T-helper 2 cell (primary cell): ENCODE measurements at places on chromosomes 13 and 19.

- DNase-seq = no peak
These were observed 20.3 kb downstream of the TNFSF13B start for GRCh38 chr13:108289819-108290218.

DNA sequence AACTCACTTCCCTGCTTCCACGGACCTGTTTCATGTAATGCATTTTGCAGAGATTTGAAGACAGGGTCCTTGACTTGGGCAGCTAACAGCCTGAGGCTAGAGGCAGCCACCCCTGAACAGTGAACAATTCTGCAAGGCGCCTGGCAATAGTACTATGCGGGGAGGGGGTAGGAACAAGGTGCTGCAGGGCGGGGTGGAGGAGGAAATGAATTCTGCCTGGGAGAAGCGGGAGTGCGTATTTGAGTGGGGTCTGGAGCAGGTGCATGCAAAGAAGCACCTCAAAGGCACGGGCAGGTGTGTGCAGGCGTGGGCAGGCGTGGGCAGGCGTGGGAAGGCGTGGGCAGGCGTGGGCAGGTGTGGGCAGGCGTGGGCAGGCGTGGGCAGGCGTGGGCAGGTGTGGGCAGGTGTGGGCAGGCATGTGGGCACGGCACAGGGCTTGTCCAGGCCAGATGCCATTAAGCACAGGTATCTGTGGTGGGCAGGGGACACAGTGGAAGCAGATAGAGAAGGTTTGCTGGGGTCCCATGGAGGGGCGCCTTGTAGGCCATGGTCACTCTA lies 130.4 kb upstream of the GJB6 start:
- DNase-seq = no peak

DNA sequence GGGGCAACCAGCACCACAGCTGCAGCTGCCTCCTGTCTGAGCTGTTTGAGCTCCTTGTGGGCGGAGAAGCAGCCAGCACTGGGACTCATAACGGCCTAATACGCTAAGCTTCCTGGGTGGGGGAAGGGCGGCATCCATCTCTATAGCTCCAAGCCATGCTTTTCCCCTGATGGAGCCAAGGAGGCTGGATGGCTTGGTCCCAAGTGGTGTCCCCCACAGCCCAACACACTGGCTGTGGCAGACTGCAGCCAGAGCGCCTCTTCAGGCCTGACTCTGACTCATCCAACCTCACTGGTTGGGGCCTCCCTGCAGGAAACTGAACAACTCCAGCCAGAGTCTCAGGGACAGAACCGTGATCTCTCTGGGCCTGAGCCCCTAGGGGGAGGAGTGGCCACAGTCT lies 537.3 kb downstream of the SUCLA2 start:
- no peak for DNase-seq

DNA sequence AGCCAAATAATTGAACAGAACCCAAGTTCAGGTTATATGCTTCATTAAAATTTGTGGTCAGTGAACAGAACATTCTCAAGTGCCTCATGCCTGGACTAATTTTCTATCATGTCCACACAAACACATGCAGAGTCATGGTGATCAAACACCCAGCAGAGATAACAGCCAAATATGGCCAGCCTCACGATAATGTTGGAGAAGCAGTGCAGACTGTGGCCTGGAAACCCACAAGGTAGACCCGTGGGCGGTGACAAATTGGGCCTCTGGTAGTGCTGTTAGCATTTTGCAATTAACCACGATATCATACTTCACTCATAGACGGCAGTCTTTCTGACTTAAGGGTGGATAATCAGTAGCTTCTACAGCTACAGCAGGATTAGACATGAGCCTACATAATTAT lies 35.0 kb upstream of the VWA8 start:
- DNase-seq = no peak

DNA sequence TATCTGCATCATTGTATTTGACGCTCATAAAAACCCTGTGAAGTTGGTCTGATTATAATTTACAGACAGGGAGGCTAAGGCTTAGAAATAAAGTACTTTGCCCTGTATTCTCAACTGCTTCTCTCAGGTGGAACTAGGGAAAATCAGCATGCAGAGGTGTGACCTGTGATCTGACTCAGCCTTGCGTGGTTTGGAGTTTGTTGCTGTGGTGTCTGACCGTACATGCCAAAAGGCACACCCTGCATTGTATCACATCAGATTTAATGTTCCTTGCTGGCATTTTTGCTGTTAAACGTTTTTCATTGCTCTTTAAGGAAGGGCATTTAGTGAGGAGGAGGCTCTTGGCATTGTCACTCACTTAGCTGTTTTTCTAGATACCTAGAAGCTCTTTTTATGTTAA lies 58.8 kb upstream of the C1QTNF9B start:
- no peak for DNase-seq

- DNase-seq = no peak
These were observed 332.8 kb upstream of the MIR17HG start for GRCh38 chr13:91014696-91015095.

- DNase-seq = no peak
These were observed 31.2 kb downstream of the SPRYD7 start for GRCh38 chr13:49904729-49905456.

DNA sequence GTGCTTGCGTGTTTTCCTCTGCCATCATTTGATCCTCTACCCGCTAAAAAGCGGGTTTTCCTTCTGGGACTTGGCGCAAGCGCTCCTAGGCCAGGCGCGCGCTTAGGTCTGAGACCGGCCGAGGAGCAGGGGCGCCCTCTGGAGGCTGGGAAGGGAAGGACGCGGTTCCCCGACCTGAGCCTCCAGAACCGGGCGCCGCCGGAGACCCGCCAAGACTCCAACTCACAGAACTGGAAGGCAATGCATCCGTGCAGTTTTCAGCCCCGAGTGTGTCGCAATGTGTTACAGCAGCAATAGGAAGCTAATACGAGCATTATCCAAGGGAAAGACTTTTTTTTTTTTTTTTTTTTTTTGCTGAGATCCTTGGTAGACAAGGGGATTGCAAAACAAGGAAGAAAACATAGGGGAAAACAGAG lies 190.9 kb downstream of the COL4A1 start:
- no peak for DNase-seq

- DNase-seq = no peak
These were observed 600.6 kb downstream of the UQCRFS1 start for GRCh38 chr19:28612275-28612769.

- peak; percentile 10 for DNase-seq
These were observed 33.7 kb downstream of the VSTM1 start for GRCh38 chr19:54029930-54030490.

GRCh38 chr13:99018418-99019180 lies 40.7 kb upstream of the DOCK9 start:
- no peak for DNase-seq

DNA sequence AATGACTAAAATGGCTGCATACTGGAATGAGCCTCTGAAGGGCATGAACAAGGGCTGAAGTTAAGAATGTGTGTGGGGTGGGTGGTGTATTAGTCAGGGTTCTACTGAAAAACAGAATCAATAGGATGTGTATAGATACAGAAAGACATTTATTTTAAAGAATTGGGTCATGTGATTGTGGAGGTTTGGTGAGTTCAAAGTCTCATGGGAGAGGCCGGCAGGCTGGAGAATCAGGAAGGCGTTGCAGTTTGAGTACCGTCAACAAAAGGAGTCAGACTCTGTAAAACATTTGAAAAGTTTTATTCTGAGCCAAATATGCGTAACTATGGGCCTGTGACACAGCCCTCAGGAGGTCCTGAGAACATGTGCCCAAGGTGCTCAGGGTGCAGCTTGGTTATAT lies 24.5 kb upstream of the CYSLTR2 start:
- no peak for DNase-seq

DNA sequence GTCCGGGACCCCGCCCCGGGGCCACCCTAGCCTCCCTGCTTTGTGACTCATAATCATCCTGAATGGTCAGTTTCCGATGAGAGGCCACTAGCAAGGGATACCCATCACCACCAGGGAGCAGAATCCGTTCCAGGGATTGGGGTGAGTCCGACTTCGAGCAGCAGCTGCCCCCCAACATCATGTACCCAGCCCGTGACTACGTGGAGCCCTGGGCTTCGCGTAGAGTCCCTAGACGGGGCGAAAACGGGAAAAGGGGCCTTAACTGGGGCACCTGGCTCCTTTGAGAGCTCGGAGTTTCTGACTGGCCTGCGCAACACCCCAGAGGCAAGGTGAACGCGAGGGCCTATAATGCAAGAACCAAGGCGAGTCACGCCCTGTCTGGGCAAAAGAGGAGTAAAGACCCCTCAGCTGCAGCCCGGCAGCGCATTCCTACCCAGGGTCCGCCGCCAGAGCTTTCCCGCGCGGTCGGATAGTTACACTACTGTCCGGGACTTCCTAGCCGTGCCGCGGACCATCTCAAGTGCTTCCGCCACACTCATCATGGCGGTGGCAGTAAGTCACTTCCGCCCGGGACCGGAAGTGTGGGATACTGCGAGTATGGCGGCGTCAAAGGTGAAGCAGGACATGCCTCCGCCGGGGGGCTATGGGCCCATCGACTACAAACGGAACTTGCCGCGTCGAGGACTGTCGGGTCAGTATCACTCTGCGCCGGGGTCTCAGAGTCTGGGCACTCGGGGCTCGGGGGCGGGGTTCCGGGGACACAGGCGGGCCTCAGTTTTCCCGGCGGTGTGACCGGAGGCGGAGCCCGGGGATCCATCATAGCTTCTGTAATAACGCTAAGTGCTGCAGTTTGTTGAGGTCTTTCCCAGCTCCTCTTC lies at the start of gene NDUFA13:
NDUFA13 (plus strand) TSS at position 584 of the 878 bp plus-strand sequence; CDS start at position 598, 14 bp downstream.
- peak; percentile 87 for DNase-seq

DNA sequence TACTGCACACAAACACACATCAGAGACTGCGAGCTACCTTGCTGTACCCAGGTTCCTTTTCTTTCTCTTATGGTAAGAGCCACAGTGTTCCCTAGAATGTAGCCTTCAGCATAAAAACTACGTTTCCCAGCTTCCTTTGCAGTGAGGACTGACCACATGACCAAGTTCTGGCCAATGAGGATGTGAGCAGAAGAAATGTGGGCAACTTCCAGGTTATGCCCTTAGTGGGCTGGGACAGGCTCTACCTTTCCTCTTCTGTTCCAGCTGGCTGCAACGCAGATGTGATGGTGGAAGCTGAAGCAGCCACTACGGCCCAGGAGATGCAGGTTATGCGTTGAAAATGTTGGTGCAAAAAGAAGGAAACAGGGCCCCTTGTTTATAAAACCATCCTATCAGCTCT lies 27.5 kb downstream of the VRK3 start:
- DNase-seq = no peak

GRCh38 chr13:46562152-46562551 lies 9.2 kb downstream of the LRCH1 start:
- DNase-seq = no peak

DNA sequence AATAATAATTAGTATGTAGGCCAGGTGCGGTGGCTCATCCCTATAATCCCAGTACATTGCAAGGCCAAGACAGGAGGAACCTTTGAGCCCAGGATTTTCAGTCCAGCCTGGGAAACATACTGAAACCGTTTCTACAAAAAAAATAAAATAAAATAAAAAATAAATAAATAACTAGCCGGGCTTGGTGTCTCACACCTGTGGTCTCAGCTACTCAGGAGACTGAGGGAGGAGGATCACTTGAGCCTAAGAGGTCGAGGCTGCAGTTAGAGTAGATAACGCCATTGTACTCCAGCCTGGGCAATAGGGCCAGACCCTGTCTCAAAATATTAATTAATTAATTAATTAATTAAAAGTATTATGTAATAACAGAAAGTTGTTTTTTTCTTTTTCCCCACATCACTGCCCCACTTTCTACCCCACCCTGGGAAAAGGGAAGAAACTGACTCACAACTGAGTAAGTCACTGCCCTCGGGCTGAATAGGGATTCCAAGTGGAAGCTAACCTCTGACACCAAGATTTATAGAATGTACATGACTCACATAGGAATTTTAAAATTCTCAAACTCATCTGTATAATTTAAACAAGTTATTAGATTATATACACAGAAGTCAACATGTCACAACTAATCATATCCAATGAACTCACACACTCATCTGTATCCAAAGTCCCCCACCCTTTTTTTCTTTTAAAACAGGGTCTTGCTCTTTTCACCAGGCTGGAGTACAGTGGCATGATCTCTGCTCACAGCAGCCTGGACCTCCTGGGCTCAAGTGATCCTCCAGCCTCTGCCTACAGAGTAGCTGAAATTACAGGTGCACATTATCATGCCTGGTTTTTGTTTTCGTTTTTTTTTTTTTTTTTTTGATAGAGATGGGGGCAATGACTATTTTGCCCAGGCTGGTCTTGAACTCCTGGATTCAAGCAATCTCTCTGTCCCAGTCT lies 12.5 kb downstream of the ZNF611 start:
- DNase-seq = no peak

DNA sequence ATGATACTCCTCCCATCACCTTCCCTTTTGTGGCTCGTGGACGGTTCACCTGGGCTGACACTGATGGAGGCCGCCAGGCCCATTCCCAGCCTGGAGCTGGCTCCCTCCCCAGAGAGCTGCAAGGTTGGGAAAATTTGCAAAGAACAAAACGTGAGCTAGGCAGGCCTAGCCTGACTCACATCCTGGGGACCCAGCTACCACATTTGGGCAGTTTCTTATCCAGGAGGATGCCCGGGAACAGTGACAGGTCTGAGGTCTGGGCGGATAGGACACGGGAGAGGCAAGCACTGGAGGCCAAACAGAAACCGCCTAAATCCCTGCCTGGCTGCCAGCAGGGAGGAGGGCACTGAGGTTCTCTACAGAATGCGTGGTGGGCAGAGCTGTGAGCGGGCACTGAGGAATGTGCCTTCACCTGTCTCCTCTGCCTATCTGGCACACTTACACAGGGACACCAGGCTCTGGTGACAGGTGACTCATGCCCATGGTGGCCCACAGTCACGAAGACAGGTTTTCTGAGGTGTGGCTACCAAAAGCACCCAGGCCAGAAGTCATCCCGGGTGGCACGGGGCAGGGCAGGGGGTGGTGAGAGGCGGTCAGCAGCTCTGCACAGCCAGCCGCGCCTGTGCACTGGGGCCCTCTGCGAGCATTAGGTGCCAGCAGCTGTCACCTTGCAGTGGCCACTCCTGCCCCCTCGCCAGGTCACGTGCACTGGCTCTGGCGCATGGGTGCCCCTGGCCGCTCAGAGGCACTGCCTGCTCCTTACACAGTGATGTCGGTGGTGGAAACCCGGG lies 23.2 kb downstream of the SH3GL1 start:
- no peak for DNase-seq

DNA sequence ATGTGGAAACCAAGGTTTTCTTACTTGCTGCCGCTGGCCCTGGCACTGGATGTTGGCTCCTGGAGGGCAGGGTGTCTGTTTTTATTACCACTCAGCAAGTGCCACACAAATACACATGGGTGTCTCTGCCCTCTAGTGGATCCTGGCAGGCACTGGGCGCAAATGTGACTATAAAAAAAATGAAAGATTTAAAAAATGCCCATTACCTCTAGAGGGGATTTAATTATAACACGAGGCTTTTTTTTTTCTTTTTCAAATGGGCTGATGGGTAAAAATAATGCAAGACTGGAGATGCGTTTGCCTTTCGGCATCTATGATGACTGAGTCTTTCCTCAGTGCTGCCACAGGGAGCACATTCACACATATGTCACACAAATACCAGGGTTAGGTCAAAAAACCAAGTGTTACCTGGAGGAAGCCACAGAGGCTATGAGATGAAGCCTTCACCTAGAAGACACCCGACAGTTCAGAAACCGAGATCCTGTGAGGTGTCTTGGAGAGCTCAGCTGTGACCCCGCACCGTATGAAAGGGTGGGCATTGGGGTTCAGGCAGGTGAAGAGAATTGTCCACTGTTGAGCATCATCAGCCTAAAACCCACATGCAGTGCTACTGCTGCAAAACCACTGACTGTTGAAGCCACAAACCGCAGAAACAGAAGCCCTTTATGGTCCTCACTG lies 25.7 kb downstream of the CHAMP1 start:
- DNase-seq = peak; percentile 78
